ENCODE measurements at places on chromosomes 2 and 18. TPM values are rescaled to one million over a fixed set of nuclear protein-coding genes. Genes with fewer than 3 reads are reported as not detected.

Gene BCL2
- total RNA-seq, result 11.9 TPM

Gene ZBTB7C
- 0.36 TPM for total RNA-seq

Gene CRYBA2
- not detected for total RNA-seq

DNA sequence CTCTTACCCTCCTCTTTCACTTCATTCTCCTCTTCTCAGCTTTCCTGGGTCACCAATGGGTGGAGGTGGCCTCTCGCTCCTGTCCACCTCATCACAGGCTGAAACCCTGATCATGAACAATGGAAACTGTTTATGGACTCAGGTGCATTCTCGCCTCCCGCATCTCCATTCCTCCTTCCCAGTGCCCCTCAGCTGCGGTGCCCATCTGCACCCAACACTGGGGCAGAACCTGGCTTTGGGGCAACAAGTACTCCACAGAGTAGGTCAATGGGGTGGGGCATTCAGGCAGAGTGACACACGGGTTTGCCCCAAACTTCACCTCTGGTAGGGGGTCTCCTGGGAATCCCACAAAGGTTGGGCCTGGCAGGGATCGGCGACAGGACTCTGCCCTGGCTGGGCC lies 199.5 kb downstream of the RTP5 start:
- H3K27ac ChIP-seq, result no peak overlapping the region
- peaks cover 4% of the 10 kb centered on the region for H3K4me1 ChIP-seq
- DNase-seq, result no peak
- H3K36me3 ChIP-seq, result no peaks in the 10 kb centered on the region
- H3K27me3 ChIP-seq, result no peaks in the 10 kb centered on the region

DNA sequence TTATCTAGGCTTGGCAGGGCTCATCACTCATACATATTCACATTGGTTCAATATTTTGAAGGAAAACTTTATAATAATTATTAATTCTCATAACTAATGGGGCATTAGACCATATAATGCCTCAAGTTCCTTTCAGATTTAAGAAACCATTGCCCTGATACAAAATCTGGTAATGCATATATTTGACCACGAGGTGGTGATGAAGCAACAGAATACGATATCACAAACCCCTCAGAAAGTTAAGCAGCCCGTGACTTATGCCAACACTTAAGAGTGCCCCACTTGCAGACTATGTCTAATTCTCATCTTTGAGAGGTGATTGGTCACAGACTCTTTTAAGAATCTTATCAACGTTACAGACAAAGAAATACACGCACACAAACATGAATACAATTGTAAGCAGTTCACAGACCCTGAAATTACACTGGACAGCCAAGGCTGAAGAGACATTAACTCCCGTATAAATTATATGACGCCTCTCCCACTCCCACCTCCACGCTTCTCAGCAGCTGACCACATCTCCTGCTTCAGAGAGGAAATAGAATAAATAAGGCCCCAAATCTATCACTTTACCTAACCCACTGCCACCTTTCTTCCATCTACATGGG lies 20.7 kb upstream of the DNAH6 start:
- H3K27ac ChIP-seq, result no peak overlapping the region
- H3K4me3 ChIP-seq, result no peak overlapping the region
- H3K4me1 ChIP-seq, result peaks cover 9% of the 10 kb centered on the region
- peaks cover 5% of the 10 kb centered on the region for H3K27me3 ChIP-seq
- no peak for DNase-seq

GRCh38 chr2:190714958-190715357 lies 66.1 kb downstream of the NAB1 start:
- H3K4me1 ChIP-seq, result peaks cover 19% of the 10 kb centered on the region
- no peaks in the 10 kb centered on the region for H3K27me3 ChIP-seq
- H3K36me3 ChIP-seq, result no peaks in the 10 kb centered on the region

DNA sequence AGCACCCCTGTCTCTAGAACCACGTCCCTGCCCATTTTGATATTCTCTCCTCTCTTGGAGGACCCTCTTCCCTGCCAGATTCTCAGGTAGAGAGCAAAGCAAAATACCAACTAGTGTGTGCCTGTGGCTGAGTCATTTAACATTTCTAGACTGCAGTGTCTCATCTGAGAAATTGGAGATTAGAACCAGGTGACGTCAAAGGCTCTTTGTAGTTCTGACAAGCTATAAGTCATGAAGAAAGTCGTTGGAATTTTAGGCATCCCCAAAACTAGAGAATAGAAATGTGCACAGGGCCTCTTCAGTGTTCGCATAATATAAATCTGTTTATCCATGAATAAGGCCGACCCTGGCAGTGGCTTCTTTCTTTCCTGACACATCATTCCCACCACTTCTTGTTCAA lies 74.4 kb upstream of the TANC1 start:
- no peak for DNase-seq
- no peaks in the 10 kb centered on the region for H3K27me3 ChIP-seq
- H3K27ac ChIP-seq, result no peak overlapping the region
- H3K4me1 ChIP-seq, result no peaks in the 10 kb centered on the region
- H3K4me3 ChIP-seq, result no peak overlapping the region

GRCh38 chr18:6488956-6489355 lies 74.2 kb upstream of the L3MBTL4 start:
- H3K27me3 ChIP-seq, result no peaks in the 10 kb centered on the region
- H3K4me3 ChIP-seq, result no peak overlapping the region
- no peaks in the 10 kb centered on the region for H3K4me1 ChIP-seq
- DNase-seq, result no peak

DNA sequence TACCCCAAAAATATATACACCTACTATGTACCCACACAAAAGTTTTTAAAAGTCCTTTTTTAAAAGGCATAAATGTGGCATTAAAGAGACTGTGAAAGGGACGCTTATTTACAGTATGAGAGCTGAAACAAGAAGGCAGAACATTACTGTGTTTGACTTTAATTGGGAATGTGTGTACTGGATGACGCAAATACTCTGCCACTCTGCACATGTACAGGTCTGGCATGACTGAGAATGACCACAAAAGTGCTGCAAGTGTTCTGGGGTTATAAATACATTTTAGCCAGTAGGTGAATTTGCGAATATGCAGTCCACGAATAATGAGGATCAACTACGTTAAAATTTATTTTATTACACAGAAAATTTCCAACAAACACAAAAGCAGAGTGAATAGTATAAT lies 11.4 kb downstream of the DARS1 start:
- peaks cover 27% of the 10 kb centered on the region for H3K36me3 ChIP-seq
- DNase-seq, result no peak
- no peak overlapping the region for H3K4me3 ChIP-seq
- no peaks in the 10 kb centered on the region for H3K27me3 ChIP-seq

DNA sequence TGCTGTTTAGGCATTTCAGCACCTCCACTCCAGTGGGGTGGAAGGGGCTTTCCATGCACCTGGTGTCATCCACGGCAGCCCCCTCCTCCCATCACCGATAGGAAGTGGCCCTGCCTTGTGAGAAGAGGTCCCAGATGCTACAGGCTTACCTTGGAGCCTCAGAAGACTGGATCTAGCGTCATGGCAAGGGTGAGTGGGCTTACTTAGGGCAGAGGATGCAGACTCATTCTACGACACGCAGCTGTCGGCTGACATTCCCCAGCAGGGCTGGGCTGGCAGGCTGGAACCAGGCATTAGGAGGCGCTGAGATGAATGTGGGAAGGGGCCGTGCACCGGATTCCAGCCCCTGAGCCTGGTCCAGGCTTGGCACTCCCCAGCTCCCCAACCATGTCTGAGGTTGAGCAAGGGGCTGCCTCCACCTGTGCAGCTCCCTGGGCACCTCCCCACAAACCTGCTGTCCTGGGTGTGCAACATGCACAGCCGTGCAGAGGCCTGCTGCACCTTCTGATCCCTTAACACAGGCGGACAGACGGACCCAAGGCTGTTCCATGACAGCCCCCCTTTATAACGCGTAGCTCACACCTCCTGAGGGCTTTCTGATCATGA lies 1.7 kb upstream of the PRLH start:
- H3K36me3 ChIP-seq, result no peaks in the 10 kb centered on the region
- H3K27me3 ChIP-seq, result peaks cover 14% of the 10 kb centered on the region
- DNase-seq, result peak; percentile 8
- no peak overlapping the region for H3K27ac ChIP-seq
- H3K4me1 ChIP-seq, result no peaks in the 10 kb centered on the region
- H3K4me3 ChIP-seq, result no peak overlapping the region

DNA sequence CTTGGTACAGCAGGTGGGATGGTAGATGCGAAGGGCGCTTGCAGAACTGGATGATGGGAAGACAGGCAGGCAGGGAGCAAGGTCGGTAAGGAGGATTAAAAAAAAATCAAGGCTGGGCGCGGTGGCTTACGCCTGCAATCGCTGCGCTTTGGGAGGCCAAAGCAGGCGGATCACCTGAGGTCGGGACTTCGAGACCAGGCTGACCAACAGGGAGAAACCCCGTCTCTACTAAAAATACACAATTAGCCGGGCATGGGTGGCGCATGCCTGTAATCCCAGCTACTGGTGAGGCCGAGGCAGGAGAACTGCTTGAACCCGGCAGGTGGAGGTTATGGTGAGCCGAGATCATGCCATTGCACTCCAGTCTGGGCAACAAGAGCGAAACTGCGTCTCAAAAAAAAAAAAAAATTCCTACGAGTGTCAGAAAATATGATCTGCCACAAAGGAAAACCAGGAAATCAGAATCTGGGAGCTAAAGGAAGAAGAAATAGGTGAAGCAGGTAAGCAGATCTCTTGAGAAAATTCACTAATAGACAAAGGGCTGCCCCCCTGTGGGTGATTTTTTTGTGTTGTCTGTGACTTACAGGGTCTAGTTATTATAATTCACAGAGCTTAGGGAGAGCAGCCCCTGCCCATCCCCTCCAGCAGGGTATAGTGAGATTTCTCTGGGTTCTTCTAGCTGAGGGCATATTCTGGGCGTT lies 46.2 kb downstream of the C2orf42 start:
- no peak for DNase-seq
- no peak overlapping the region for H3K4me3 ChIP-seq
- no peaks in the 10 kb centered on the region for H3K36me3 ChIP-seq

DNA sequence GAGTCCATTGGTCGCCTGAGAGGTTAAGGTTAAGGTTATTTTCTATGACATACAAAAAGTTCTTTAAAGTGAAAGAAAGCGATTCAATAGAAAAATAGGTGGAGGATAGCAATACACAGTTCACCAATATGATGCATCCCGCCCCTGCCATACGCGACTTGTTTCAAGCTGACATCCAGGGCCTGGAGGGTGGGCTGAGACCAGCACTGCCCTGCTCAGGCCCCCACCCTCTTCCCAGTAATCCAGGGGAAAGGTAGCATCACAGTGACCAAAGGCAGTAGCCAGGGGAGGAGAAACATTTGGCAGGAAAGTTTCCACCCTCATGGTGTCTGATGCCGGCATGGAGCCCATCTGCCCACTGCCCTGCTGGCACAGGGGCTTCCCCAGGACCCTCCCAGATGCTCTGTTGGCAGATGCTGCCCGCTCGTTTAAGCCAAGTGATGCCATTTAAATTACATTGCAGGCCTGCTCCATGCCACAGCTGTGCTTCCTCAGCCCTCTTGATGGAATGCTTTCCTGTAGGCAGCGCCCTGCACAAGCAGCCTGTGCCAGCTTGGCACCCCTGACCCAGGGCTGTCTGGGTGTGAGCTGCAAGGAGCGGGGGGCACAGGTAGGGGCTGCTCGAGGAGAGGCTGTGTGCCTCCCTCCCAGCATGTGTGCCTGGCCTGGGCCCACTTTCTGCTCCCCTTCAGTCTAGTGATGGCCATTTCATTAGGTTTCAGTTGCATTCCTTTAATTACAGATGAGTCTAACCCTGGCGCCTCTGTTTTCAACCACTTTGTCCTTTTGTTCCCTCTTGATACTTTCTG lies 10.7 kb upstream of the ANO7 start:
- no peak overlapping the region for H3K4me3 ChIP-seq
- peaks cover 9% of the 10 kb centered on the region for H3K36me3 ChIP-seq
- no peaks in the 10 kb centered on the region for H3K27me3 ChIP-seq
- H3K27ac ChIP-seq, result no peak overlapping the region
- no peak for DNase-seq

DNA sequence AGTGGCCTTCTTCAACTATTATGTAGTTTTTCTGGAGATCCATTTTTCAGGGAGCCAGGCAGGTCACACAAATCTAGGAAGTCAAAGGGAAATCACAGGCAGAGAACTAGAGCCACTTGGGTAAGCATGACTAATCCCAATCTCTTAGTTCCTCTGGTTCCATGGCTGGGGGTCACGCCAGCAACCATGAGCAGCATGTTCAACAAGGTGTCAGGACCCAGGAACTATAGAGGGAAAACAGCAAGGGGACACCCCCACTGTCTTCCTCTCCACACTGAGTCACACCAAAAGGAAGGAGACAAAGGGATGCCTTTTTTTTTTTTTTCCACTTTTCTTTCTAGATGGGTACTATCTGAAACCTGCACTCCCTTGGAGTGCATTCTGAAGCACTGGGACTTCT lies 250.9 kb downstream of the OTX1 start:
- no peaks in the 10 kb centered on the region for H3K36me3 ChIP-seq
- DNase-seq, result no peak
- H3K27me3 ChIP-seq, result no peaks in the 10 kb centered on the region
- H3K4me1 ChIP-seq, result no peaks in the 10 kb centered on the region

- no peak overlapping the region for H3K27ac ChIP-seq
- H3K4me1 ChIP-seq, result peaks cover 9% of the 10 kb centered on the region
- H3K27me3 ChIP-seq, result no peaks in the 10 kb centered on the region
- no peak for DNase-seq
These were observed 11.4 kb downstream of the PECR start for GRCh38 chr2:216070195-216070594.

DNA sequence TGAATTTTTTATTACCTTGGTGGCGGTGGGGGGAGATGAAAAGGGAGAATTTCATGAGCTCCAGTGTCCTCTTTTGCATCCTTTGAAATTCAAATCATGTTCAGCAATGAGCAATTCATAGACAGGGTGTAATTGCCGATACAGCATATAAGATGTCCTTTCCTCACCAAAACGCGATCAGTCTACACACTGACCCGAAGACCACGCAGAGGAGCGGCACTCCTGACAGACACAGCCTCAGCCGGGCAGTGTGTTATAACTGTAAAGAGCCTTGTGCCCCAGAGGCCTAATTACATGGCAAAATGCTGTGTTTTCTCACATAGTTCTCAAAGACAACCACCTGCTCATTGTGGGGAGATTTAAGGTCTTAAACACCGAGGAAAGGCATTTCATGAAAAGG lies 38.4 kb upstream of the APCDD1 start:
- no peaks in the 10 kb centered on the region for H3K27me3 ChIP-seq
- no peak overlapping the region for H3K27ac ChIP-seq
- no peaks in the 10 kb centered on the region for H3K36me3 ChIP-seq

DNA sequence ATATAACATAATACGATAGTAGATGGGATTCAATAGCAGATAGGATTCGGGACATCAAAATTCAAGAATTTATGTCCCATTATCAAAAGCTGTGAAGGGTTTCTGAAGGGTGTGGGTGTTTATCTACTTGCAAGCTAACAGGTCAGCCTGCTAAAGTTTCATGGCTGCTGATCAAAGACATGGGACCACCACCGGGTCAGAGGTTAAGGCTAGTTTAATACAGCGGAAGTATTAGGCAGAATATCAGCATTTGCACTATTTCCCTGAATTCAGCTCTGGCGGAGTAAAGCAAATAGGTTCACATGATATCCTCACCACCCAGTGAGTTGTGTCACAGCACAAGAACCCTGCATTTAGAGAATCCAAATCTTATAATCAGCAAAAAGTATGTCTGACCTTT lies 82.5 kb downstream of the DSEL start:
- no peak overlapping the region for H3K4me3 ChIP-seq
- DNase-seq, result no peak

- DNase-seq, result peak; percentile 46
- H3K27ac ChIP-seq, result peak overlapping the region; percentile 96
- H3K4me3 ChIP-seq, result peak overlapping the region; percentile 90
- H3K27me3 ChIP-seq, result no peaks in the 10 kb centered on the region
These were observed 2.3 kb downstream of the FOSL2 start for GRCh38 chr2:28394997-28395333.

Data from osteoblast (primary cell).